ENCODE measurements at places on chromosomes 12 and 14. TPM values are rescaled to one million over a fixed set of nuclear protein-coding genes. Genes with fewer than 3 reads are reported as not detected.
A peak's percentile ranks its signal among the peaks of the same experiment; 100 is the strongest.

- DNase-seq = no peak
- H3K27ac ChIP-seq = peak overlapping the region; percentile 63
- peaks cover 20% of the 10 kb centered on the region for H3K36me3 ChIP-seq
- H3K4me1 ChIP-seq = peaks cover 54% of the 10 kb centered on the region
These were observed 18.2 kb upstream of the CERS5 start for GRCh38 chr12:50185301-50185895.

Gene SCNN1A
- 87.7 TPM for total RNA-seq

GRCh38 chr14:34946699-34947098 is 36.1 kb upstream of the SRP54 start:
- no peak overlapping the region for H3K27ac ChIP-seq
- no peaks in the 10 kb centered on the region for H3K4me1 ChIP-seq
- no peak overlapping the region for H3K4me3 ChIP-seq
- no peak for DNase-seq

Gene APOLD1
- total RNA-seq = 15.3 TPM

Gene EPS8
- total RNA-seq = 31.6 TPM

Gene CFAP251
- total RNA-seq = 4.4 TPM

- no peaks in the 10 kb centered on the region for H3K4me1 ChIP-seq
- H3K4me3 ChIP-seq = no peak overlapping the region
- H3K27me3 ChIP-seq = no peaks in the 10 kb centered on the region
- no peak overlapping the region for H3K27ac ChIP-seq
- DNase-seq = peak; percentile 27
- H3K36me3 ChIP-seq = no peaks in the 10 kb centered on the region
These were observed 579.4 kb downstream of the ALG10 start for GRCh38 chr12:34601689-34602088.

GRCh38 chr12:68235576-68235975 is 10.0 kb upstream of the IL26 start:
- no peak overlapping the region for H3K27ac ChIP-seq
- H3K4me3 ChIP-seq = no peak overlapping the region
- H3K36me3 ChIP-seq = no peaks in the 10 kb centered on the region

GRCh38 chr14:74545386-74545785 is 51.8 kb downstream of the ISCA2 start:
- H3K36me3 ChIP-seq = peaks cover 3% of the 10 kb centered on the region
- no peak overlapping the region for H3K27ac ChIP-seq
- H3K27me3 ChIP-seq = no peaks in the 10 kb centered on the region
- no peak for DNase-seq
- H3K4me3 ChIP-seq = no peak overlapping the region

- DNase-seq = no peak
- H3K4me3 ChIP-seq = no peak overlapping the region
- H3K36me3 ChIP-seq = no peaks in the 10 kb centered on the region
- H3K27me3 ChIP-seq = no peaks in the 10 kb centered on the region
- H3K4me1 ChIP-seq = peaks cover 32% of the 10 kb centered on the region
These were observed 239.0 kb upstream of the ATP2B1 start for GRCh38 chr12:89947437-89948270.

- no peaks in the 10 kb centered on the region for H3K27me3 ChIP-seq
- no peak for DNase-seq
- H3K4me3 ChIP-seq = no peak overlapping the region
These were observed 31.8 kb downstream of the CPSF2 start for GRCh38 chr14:92153581-92153980.

- no peaks in the 10 kb centered on the region for H3K36me3 ChIP-seq
- H3K27me3 ChIP-seq = no peaks in the 10 kb centered on the region
- no peak overlapping the region for H3K4me3 ChIP-seq
- H3K27ac ChIP-seq = no peak overlapping the region
These were observed 335.8 kb downstream of the FLRT2 start for GRCh38 chr14:85865701-85866100.

DNA sequence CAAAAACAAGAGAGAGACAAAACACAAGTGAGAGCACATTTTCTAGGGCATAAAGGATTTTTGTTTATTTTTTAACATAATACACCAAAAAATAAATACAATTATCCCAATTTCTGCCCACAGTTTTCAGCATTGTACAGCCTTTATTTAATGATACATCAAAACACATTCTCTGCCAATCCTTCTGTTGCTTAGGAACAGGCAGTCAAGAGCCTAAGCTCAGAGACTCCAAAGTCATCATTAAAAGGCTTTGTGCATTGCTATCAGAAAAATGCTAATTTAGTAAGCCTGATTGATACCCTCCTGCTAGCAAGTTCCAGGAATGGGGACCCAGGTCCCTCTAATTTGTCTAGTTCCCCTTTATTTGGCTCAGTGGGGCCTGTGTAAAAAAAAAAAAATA is 536.5 kb downstream of the RPS29 start:
- no peak overlapping the region for H3K27ac ChIP-seq
- DNase-seq = no peak
- no peak overlapping the region for H3K4me3 ChIP-seq
- no peaks in the 10 kb centered on the region for H3K36me3 ChIP-seq
- no peaks in the 10 kb centered on the region for H3K27me3 ChIP-seq

Gene IL22
- not detected for total RNA-seq

Gene CNOT2
- total RNA-seq = 141 TPM

- H3K4me3 ChIP-seq = no peak overlapping the region
- H3K27me3 ChIP-seq = no peaks in the 10 kb centered on the region
- no peak overlapping the region for H3K27ac ChIP-seq
- peaks cover 15% of the 10 kb centered on the region for H3K36me3 ChIP-seq
- no peak for DNase-seq
These were observed 104.0 kb upstream of the ATF1 start for GRCh38 chr12:50659690-50660424.

GRCh38 chr14:54471641-54472040 is 17.1 kb downstream of the GMFB start:
- peaks cover 3% of the 10 kb centered on the region for H3K36me3 ChIP-seq
- no peak for DNase-seq
- H3K4me1 ChIP-seq = no peaks in the 10 kb centered on the region
- no peak overlapping the region for H3K4me3 ChIP-seq

GRCh38 chr14:90574188-90575131 is 177.6 kb downstream of the CALM1 start:
- no peaks in the 10 kb centered on the region for H3K4me1 ChIP-seq
- H3K4me3 ChIP-seq = no peak overlapping the region
- peaks cover 12% of the 10 kb centered on the region for H3K36me3 ChIP-seq
- DNase-seq = no peak
- H3K27me3 ChIP-seq = no peaks in the 10 kb centered on the region

DNA sequence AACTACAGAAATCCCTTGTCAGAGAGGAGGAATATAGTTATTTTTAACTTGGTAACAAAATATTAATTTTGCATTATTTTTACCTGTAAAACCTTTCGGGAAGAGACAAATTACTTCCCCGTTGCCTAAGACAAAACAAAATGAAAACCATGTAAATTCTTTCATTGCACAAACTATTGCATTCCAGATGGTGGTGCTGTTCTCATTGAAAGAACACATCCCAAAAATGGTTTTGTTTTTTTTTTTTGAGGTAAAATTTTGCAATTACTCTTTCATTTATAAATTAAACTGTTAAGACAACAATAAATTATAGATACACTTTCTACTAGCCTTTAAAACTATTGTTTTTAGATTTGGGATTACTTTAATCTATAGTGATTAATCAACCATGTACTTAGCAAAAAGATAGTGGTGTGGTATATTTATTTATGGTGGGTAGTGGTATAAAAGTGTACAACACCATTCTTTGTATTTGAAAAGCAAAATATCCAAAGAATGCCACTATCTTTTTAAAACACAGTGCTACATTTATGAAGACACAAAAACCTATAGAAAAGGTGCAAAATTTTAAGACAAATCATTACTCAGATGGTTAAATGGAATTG is 115.5 kb downstream of the SLC38A1 start:
- H3K27ac ChIP-seq = no peak overlapping the region
- DNase-seq = no peak
- H3K4me1 ChIP-seq = peaks cover 23% of the 10 kb centered on the region
- no peaks in the 10 kb centered on the region for H3K36me3 ChIP-seq

Gene NELL2
- 8.7 TPM for total RNA-seq

DNA sequence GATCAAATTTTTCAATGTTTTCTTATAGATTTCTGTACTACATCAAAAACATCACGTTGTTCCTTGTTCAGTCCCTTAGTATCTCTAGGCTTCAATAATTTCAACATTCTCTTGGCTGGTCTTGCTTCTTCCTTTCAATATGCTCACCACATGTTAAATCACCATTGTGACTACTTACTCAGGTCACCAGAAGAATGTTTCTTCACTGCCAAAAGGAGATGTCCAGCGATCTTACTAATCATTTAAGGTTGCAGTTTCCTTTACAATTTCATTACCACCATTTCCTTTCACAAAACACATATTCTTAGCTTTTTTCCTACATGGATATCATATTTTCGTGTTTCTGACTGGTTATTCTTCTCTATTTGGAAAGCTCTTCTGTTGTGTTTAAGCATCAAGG is 363.8 kb downstream of the NAV3 start:
- no peaks in the 10 kb centered on the region for H3K36me3 ChIP-seq
- H3K27ac ChIP-seq = no peak overlapping the region
- H3K27me3 ChIP-seq = no peaks in the 10 kb centered on the region
- no peak for DNase-seq
- H3K4me1 ChIP-seq = no peaks in the 10 kb centered on the region

GRCh38 chr12:109458771-109459208 is 18.3 kb downstream of the KCTD10 start:
- H3K36me3 ChIP-seq = peaks cover 50% of the 10 kb centered on the region
- no peak for DNase-seq
- H3K27ac ChIP-seq = peak overlapping the region; percentile 26
- peaks cover 55% of the 10 kb centered on the region for H3K4me1 ChIP-seq
- no peaks in the 10 kb centered on the region for H3K27me3 ChIP-seq

DNA sequence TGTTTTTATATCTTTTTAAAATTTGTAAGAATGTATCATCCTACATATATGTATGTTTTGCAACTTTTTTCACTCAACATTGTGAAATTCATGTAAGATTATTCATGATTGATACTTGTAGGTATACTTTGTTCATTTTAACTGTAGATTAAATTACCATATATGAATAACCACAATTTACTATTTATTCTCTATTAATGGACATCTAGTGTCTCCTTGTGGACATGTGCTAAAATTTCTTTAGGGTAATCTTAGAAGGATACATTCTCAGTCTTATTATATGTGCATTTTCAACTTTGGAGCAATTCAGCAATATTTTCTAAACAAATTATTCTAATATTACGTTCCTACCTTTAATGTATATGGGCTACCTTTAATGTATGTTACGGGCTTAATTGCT is 192.4 kb downstream of the FUT8 start:
- no peak overlapping the region for H3K4me3 ChIP-seq
- H3K27ac ChIP-seq = no peak overlapping the region
- DNase-seq = no peak
- H3K36me3 ChIP-seq = no peaks in the 10 kb centered on the region
- no peaks in the 10 kb centered on the region for H3K4me1 ChIP-seq

DNA sequence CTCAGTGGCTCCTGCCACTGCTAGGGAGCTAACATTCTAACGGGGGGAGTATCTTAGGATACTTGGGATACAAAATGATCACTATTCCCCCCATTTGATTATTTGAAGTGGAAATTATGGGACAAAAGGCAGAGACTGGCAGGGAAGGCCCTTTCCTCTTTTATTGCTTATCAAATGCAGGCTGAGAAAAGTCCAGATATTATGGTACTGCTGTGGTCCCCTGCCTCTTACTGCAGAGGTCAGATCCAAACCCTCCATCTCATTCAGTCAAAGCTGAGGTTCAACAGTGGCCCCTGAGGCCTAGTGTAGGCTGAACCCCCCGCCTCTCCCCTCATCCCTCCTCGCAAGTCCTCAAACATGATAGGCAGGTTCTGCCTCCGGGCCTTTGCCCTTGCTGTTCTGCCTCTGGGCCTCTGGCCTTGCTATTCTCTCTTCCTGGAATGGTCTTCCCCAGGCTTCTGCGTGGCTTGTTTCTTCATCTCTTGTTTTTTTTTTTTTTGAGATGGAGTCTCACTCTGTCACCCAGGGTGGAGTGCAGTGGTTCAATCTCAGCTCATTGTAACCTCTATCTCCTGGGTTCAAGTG is 34.2 kb downstream of the KRT80 start:
- H3K27ac ChIP-seq = no peak overlapping the region
- no peak for DNase-seq
- H3K4me1 ChIP-seq = peaks cover 37% of the 10 kb centered on the region
- no peaks in the 10 kb centered on the region for H3K36me3 ChIP-seq
- H3K27me3 ChIP-seq = no peaks in the 10 kb centered on the region

- no peak overlapping the region for H3K4me3 ChIP-seq
- H3K4me1 ChIP-seq = peaks cover 15% of the 10 kb centered on the region
- peaks cover 12% of the 10 kb centered on the region for H3K36me3 ChIP-seq
These were observed 11.2 kb downstream of the DHRS7 start for GRCh38 chr14:60153991-60154390.

DNA sequence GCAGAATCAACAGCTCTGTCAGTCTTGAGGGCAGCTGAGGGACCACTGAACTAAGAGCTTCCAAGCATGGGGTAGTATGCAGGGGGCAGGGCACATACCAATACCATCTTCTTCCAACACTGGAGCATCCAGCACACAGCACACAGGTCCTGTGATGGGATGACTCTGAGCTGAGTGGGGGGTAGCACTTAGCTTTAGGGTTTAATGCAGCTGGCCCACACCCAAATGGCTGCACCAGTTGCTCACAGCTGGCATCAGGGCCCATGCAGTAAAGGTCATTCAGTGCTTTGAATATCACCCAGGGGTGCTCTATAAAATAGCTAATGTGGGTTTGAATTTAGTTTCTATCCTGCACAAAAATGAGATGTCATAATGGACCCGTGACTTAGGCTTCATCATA is 1.7 kb downstream of the FAM186B start:
- DNase-seq = no peak
- no peaks in the 10 kb centered on the region for H3K27me3 ChIP-seq
- H3K4me1 ChIP-seq = no peaks in the 10 kb centered on the region
- H3K27ac ChIP-seq = no peak overlapping the region
- no peak overlapping the region for H3K4me3 ChIP-seq

DNA sequence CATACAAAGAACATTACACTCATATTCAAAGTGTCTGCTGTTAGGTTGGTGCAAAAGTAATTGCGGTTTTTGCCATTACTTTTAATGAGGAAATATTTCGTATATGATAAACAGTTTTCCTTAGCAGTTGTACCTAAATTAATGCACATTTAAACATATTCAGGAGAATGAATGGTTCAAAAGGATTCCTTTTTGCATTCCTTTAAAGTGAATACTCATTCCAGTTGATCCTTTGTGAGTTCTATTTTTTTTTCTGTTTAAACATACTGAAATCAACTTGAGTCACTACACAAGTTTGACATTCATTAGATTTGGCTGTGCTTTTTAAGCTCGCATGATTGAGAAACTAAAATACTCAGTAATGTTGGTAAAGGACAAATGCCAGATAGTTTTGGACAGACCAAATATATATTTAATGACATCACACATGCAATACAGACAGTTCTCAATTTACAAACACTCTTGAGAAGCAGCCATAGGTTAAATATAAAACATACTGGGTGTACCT is 13.8 kb upstream of the SLC38A2 start:
- H3K4me1 ChIP-seq = peaks cover 83% of the 10 kb centered on the region
- peak overlapping the region; percentile 82 for H3K27ac ChIP-seq
- no peak for DNase-seq

All from suprapubic skin (tissue), 4 donors.